ENCODE measurements at places on chromosomes 7 and 10.
A peak's percentile ranks its signal among the peaks of the same experiment; 100 is the strongest.

GRCh38 chr10:102673819-102674511, 29.7 kb downstream of the TRIM8 start:
- DNase-seq: peak; percentile 80

DNA sequence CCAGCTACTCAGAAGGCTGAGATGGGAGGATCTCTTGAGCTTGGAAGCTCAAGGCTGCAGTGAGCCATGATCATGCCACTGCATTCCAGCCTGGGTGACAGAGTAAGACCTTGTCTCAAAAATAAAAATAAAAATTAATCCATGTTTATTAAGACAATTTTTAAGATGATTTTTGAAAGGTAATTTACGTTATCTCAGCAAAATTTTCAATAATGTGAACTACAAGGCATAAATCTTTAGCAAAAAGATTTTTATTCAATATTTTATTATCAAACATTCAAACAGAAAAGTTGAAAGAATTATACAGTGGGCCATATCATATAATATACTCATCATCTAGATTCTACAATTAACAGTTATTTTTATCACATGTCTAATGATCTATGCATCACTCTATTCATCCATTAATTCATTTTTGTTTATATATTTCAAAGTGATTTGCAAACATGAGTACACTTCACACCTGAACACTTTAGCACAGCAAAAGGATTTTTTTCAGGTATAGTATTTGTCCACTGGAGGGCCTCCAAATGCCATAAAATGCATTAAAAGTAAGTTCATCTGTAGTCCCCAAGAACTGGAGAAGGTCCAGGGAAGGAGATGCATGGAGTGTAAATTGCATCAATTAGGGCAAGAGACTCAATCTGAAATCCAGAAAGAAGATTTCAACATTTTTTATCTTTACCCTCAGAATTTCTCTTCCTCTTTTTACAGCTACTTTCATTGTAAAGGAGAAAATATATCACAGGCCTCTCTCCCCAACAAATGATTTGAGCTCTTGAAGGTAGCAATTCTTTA, 38.6 kb upstream of the RSBN1L start:
- DNase-seq: no peak

GRCh38 chr7:151794508-151795167, 82.3 kb downstream of the PRKAG2 start:
- DNase-seq: no peak

DNA sequence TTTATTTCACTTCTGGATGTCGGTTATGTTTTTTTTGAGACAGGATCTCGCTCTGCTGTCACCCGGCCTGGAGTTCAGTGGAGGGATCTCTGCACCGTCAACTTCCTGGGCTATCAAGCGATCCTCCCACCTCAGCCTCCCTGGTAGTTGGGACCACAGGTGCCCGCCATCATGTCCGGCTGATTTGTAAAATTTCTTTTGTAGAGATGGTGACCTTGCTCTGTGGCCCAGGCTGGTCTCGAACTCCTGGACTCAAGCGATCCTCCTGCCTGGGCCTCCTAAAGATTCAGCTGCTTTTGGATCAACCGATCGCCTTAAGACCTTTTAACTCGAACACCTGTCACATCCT, 606 bp upstream of the RABGEF1 start:
- no peak for DNase-seq

GRCh38 chr10:113326160-113327111, 226.4 kb upstream of the HABP2 start:
- DNase-seq: no peak

- no peak for DNase-seq
Measured at GRCh38 chr10:91576096-91576545, 56.8 kb downstream of the PPP1R3C start.

Data from T follicular helper cell (primary cell).